Chondrocyte (in vitro differentiated cells): ENCODE measurements at places on chromosomes 7 and 10. TPM values are rescaled to one million over a fixed set of nuclear protein-coding genes. Genes with fewer than 3 reads are reported as not detected.

DNA sequence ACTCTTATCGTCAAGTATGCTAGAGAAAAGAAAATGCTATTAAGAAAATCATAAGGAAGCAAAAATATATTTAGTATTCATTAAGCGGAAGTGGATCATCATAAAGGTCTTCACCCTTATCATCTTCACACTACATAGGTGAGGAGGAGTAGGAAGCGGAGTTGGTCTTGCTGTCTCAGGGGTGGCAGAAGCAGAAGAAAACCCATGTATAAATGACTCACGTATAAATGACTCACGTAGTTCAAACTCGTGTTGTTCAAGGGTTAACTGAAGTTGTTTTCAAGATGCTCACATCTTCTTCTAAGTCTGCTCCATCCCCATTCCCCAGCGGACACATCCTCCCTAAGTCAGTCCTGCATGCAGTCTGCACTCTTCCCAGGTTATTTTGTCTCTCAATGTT is 72.4 kb downstream of the SFMBT2 start:
- DNase-seq: no peak
- H3K4me3 ChIP-seq: no peak overlapping the region
- H3K4me1 ChIP-seq: no peaks in the 10 kb centered on the region
- H3K36me3 ChIP-seq: peaks cover under 1% of the 10 kb centered on the region

DNA sequence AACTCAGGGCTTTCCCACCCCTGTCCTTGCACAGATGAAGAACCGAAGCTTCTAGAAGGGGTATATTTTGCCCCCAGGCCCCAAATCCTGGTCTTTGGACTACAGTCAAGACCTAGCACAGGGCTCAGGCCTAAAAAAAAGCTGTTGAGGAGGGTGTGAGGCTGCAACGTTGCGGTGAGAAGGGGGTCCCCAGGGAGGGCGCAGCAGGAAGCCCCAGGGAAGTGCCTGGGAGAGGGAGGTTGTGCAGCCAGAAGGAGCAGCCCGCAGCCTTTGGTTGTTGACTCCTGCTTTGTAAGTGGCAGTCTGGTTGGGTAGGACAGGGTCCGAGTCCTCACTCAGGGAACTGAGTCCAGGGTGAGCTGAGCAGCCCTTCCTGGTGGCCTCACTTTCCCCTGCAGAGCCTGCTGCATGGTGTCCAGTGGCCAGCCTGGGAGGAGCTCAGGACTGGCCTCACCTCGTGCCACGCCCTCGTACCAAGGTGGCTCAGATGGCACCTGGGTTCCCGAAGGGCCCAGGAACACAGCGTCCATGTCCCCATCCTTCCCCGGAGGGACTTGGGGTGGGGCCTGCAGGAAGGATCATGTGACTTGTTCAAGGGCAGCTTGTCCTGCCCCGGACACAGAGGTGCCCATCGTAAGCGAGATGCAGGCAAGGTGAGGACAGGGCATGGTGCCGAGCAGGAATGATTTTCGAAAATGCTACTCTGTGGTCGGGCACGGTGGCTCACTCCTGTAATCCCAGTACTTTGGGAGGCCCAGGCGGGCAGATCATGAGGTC is 166.4 kb upstream of the TNRC18 start:
- no peak for DNase-seq
- H3K27me3 ChIP-seq: no peaks in the 10 kb centered on the region
- peaks cover 3% of the 10 kb centered on the region for H3K36me3 ChIP-seq
- H3K4me1 ChIP-seq: peaks cover 18% of the 10 kb centered on the region
- H3K4me3 ChIP-seq: no peak overlapping the region

DNA sequence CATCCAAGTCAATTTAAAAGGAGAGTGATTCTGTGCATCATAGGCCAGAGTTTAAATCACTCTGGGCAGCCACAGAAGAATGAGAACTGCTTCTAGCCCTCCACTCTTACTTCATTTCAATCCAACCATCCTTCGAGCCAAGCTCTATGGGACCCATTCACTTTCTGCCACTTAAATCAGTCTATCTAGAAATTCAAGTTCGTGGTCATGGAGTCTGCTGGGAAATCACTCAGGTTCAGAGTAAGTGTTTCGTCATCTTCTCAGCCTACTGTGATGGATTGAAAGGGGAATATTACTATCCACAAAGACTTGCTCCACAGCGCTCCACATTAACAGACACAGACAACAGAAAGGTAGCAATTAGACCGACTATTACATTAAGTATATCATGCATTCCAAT is 4.6 kb downstream of the DCLRE1C start:
- no peaks in the 10 kb centered on the region for H3K27me3 ChIP-seq
- no peak overlapping the region for H3K27ac ChIP-seq
- DNase-seq: no peak
- peaks cover 5% of the 10 kb centered on the region for H3K36me3 ChIP-seq
- peaks cover 17% of the 10 kb centered on the region for H3K4me1 ChIP-seq

DNA sequence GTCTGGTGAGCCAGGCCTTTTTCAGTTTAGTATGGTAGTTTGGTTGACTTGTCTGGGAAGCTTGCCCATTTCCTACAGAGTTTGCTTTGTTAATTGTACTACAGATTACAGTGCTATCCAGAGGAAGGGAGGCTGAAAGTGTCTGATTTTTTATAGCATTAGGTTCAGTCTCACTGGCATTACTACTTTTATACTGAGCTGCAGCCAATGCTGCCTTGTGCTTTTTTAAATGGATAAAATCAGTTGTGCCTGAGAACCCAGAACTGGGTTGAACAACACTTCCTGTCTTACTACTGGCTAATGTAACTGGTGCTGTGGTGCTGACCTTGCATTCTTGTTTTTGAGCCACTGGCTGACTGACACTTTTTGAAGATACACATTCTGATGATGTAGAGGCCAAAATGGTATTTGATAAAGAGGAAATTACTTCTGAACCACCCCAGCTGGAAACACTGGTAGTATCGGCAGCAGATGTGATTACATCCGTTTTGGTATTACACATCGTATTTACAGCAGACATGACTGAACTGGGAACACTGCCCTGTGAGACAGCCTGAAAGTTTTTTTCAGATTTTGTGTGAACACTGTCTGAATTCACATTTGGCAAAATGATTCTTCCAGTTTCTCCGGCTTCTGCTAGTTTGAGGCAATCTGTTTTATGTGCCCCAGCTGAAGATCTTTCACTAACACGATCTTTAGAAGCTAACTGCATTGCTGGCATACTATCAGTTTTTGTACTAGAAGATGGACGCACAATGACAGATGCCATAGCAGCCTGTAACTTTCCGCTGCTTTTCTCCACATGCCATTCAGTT is 74.1 kb downstream of the NRBF2 start:
- no peak for DNase-seq
- peak overlapping the region; percentile 78 for H3K27ac ChIP-seq
- H3K27me3 ChIP-seq: no peaks in the 10 kb centered on the region
- peaks cover 27% of the 10 kb centered on the region for H3K36me3 ChIP-seq
- peaks cover 59% of the 10 kb centered on the region for H3K4me1 ChIP-seq
- H3K4me3 ChIP-seq: peak overlapping the region; percentile 29

DNA sequence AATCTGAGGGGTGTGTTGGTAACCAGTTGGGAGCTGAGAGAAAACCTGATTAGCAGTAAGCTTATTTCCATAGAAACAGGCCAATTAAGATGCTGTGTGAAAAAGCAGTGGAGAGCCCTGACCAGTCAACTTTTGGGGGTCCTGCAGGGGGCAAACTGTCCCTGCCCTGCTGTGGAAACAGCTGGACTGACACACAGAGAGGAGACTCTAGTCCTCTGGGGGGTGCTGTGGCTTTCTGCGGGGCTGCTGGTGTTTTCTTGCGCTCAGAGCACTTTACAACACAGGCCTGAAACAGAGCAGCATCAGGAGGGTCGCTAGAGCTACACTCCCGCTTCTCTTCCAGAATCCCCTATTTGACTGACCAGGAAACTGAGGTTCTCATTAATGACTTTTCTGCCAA is 546.9 kb upstream of the GALNT17 start:
- peaks cover 52% of the 10 kb centered on the region for H3K4me1 ChIP-seq
- no peaks in the 10 kb centered on the region for H3K36me3 ChIP-seq
- no peak overlapping the region for H3K4me3 ChIP-seq
- H3K27me3 ChIP-seq: no peaks in the 10 kb centered on the region
- no peak for DNase-seq

DNA sequence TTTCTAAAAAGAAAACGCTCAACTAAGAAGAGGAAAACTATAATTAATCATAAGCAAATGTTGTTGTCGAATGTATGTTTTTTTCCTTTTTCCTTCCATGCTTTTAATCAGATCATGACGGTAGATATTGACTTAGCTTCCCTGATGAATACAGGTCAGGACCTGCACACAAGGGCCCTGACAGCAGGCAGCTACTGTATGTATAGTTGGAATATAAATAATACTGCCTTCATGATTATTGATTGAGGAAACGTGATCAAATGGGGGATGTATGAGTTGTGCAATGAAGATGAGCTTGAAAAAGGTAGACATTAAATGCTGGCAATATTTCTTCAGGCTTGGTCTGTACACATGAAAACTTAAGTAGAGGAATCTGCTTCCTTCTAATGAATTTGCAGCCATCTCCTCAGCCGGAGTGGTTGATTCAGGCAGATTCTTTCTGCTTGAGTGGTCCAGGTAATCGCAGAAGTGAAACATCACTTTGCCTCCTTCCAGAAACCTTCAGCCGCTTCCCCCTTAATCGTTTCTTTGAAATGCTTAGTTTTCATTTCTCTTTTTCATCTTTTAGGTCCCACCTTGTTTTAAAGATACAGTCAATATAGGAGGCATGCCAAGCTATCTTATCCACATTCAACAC is 656.5 kb downstream of the SDK1 start:
- peaks cover 10% of the 10 kb centered on the region for H3K4me1 ChIP-seq
- no peak overlapping the region for H3K27ac ChIP-seq
- DNase-seq: no peak
- H3K36me3 ChIP-seq: peaks cover 8% of the 10 kb centered on the region
- H3K27me3 ChIP-seq: no peaks in the 10 kb centered on the region
- H3K4me3 ChIP-seq: no peak overlapping the region

The MMP21 gene
- total RNA-seq: not detected in 3 replicates
